Left colon (tissue), 2 donors: ENCODE measurements at places on chromosomes 3 and 15. TPM values are rescaled to one million over a fixed set of nuclear protein-coding genes. Genes with fewer than 3 reads are reported as not detected.

FYCO1 gene
- 23.5 TPM for total RNA-seq

- no peak for DNase-seq
Measured at GRCh38 chr15:25470230-25470629, 31.4 kb upstream of the UBE3A start.

PLSCR2 gene
- total RNA-seq = 0.70 TPM

GRCh38 chr15:96687388-96688107, 357.0 kb downstream of the NR2F2 start:
- DNase-seq = no peak

GRCh38 chr3:195123281-195123691, 147.7 kb downstream of the XXYLT1 start:
- no peak for DNase-seq

PPM1L gene
- 16.9 TPM for total RNA-seq

- DNase-seq = no peak
Measured at GRCh38 chr3:178525251-178525650, 11.0 kb upstream of the KCNMB2 start.

DNA sequence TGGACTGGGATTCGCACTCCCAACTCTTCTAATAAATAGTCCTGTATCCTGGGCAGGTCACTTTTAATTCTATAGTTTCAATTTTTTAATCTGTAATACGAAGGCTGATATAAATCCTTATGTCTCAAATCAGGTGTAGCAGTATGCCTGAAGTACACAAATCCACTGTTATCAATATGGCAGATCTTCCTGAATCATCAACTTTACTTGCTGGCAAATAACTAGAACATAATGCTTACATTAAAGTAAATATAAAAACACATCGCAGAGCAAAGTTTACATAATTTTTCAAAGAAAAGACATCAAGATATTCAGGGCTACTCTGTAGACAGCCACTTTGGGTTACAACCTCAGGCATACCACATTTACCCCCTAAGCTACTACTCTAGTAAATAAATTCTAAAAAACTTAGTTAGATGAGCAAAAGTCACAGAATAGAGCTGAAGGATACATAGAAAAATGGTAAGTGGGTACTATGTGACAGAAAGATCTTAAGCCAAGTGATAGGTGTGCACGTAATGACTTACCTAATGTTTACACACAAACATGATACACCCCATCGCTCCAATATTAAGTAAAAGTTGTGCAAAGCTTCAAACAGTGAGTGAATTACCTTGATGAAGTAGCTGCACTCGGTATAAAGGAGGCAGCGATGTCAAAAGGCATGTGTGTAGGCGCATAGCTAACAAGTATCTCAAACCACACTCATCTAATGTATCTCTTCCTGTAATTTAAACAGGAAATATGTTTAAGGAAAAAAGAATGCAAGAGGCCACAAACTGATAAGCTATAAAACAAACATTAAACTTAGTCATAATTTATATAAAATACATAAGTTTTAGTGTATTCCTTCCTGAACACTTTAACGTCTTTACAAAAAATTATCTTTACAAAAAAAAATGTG, 127.9 kb downstream of the DMXL2 start:
- DNase-seq = no peak

GRCh38 chr15:99143242-99143641, 38.4 kb downstream of the SYNM start:
- DNase-seq = no peak

DNA sequence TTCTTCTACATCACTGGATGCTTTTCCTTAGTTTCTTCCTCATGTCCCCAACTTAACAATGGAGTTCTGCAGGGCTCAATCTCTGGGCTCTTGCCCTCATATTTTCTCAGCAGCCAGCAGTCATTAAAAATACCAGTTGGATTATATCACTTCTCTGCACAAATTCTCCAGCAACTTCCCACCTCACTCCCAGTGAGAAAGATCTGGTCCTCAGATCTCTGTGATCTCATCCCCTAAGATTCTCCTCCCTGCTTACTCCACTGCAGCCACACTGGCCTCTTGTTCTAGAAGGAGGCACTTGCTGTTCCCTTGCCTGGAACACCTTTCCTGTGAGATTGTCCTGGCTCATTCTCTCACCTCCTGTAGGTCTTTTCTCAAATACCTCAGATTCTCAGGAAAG, 6.1 kb downstream of the ERICH6 start:
- no peak for DNase-seq

HTR3E gene
- total RNA-seq = 0.70 TPM

RNU5B-1 gene
- not detected for total RNA-seq

DNA sequence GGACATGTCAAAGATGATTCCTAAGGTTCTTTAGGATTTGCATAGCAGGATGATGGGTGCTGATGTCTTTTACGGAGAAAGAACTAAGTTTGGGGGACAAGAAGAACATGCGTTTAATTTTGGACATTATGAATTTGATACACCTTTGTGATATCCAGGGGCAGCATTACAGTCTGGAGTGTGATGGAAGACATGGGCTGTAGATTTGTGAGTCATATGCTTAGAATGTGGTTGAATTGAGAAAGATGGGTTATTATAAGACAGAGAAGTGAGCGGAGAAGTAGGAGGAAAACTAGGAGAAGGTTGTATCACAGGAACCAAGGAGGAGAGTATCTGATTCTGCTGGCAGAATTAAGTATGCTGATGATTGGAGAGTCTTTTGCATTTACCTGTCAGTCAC, 20.6 kb downstream of the NEO1 start:
- no peak for DNase-seq

FSTL1 gene
- total RNA-seq = 61.7 TPM

LMOD3 gene
- total RNA-seq = 0.17 TPM

GRCh38 chr3:102148598-102149337, 286.0 kb upstream of the ZPLD1 start:
- DNase-seq = no peak

- no peak for DNase-seq
Measured at GRCh38 chr3:38229036-38229435, 36.6 kb upstream of the SLC22A13 start.

DNA sequence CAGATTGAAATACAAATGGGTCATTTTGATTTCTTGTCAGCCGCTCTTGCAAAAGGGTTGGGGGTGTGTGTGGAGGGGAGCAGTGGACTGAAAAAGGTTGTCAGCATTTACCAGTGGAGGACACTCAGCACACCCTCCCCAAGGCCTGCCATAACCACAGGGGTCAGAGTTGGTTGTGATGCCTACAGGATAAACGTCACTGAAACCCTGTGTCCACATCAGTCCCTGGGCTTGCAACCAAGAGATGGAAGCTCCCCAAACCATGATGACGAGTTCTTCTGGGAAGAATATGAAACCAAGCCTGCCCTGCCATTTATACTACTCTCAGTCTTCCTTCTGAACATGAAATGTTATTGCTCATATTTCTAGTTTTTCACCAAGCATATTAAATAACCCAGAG, 54.0 kb upstream of the UMPS start:
- no peak for DNase-seq

GRCh38 chr3:32154205-32154579, 47.8 kb downstream of the GPD1L start:
- DNase-seq = no peak

GRCh38 chr15:95565690-95566089, 764.8 kb upstream of the NR2F2 start:
- DNase-seq = no peak

GRCh38 chr3:51283421-51283820, 101.7 kb upstream of the MANF start:
- DNase-seq = no peak

DNA sequence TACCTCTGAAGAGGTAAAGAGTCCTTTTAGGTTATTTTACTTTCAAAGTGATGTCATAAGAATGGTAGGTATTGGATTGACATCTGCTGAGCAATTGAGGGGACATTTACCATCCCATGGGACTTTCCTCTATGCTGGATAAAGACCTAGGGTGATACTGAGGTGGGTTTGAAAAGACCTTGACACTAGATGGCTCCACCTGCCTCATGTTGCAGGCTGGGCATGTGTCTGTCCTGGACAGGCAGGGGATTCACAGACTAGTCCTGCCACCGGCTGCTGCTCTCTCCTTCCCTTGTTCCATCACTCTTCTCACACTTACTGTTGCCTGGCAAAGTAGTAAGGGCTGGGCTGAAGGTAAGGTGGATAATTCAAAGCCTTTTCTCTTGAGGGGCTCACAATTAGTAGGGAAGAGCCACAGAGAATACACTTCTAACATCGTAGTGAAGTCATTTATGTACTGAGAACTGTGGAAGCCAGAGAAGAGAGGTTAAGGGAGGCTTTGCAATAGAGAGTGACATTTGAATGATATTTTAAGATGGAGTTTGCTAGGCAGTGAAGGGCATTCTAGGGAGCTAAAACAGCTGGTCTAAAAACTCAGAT, 27.7 kb downstream of the TRAK1 start:
- no peak for DNase-seq

- DNase-seq = no peak
Measured at GRCh38 chr3:8253201-8253600, 248.4 kb upstream of the LMCD1 start.

C2CD4A gene
- 1.1 TPM for total RNA-seq

GAP43 gene
- 2.1 TPM for total RNA-seq

DNA sequence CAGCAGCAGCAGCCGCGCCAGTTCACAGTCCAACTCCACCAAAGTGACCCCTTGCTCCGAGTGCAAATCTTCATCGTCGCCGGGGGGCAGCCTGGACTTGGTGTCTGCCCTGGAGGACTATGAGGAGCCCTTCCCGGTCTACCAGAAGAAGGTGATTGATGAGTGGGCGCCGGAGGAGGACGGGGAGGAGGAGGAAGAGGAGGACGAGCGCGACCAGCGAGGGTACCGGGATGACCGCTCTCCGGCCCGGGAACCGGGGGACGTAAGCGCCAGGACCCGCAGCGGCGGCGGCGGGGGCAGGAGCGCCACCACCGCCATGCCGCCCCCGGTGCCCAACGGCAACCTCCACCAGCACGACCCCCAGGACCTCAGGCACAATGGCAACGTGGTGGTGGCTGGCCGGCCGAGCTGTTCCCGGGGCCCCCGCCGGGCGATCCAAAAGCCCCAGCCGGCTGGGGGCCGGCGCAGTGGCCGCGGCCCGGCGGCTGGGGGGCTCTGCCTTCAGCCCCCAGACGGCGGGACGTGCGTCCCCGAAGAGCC, 224.1 kb upstream of the IL12A start:
- DNase-seq = peak; percentile 44

DNA sequence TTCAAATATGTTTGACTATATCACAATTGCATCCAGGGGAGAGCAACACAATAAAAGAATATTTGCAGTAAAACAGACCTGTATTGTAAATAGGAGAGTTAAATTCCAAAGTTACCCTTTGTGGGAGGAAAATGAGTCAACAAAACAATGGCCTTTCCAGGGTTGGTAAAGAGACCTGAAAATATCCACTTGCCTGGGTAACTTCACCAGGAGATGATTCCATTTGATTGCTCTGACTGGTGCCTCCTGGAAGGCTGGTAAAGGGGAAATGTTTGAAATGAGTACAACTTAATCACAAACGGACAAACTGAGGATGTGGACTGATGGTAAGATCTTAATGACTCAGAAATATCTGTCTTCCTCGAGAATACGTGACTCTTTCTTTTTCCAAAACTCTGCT, 43.6 kb upstream of the SRGAP3 start:
- DNase-seq = no peak

DNA sequence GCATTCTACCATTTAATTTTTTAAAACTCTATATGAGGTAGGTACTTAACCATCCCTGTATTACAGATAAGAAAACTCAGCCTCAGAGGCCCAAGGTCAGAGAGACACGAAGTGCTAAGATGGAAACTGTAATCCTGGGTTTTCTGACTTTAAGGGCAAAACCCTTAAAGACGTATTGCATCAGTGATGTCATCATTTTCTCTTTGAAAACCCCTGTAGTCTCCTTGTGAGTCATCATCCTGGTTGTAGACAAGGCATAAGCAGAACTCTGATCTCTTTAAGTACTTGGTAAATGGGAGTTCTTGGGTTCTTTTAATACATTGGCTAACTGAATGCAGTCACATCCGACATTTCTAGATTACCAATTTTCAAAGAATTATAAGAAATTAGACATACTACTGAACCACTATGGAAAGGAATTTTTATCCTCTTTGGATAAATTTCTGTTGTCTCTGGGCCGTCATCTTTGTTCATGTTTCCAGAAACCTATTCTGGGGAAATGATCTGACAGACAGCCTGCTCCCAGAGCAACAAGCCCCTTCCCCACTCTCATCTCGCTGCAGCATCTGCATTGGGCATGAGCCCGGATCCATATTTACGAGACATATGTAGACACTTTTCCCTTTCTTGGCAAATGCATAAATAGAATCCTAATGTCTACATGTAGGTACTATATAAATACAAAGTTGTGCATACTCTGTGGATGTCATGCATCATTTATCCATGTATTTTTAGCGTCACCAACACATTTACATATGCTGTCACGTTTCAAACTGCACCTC, 48.7 kb upstream of the MDFIC2 start:
- no peak for DNase-seq

KAT2B gene
- total RNA-seq = 28.8 TPM

- no peak for DNase-seq
Measured at GRCh38 chr3:193347521-193348501, 30.7 kb downstream of the ATP13A5 start.

- DNase-seq = peak; percentile 35
Measured at GRCh38 chr3:71208211-71209095, 375.1 kb downstream of the FOXP1 start.

DNA sequence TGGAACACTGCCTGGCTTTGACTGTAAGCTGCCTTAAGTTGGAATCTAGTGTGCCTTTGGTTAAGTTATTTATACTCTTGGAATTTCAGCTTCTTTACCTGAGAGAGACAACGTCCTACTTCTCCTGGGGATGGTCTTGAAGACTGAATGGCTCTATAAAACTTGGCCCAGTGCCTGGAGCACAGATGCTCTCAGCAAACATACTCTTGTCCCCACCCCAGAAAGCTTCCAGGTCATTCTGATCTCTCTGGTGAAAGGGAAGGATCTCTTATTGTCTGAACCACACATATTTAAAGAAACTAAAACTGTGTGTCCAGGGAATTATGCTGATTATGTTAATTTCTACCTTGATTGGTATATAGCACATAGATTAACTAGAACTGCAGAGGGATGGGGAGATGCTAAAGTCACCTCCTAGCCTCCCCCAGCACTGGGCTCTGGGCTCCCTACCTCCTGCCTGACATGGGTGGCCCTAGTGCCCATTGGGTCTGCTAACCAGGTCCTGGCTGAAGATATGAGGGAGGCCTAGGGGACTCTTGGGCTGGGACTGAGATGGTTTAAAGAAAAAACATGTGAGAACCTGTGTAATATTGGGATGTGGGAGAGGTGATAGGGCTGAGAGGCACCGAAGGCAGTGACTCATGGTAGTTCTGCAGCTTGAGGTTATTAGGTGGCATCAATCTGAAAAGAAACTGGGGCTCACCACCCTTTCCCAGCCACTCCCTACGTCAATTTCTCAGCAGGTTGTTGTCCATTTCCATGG, 171.0 kb downstream of the RPLP1 start:
- DNase-seq = no peak

GRCh38 chr15:49675041-49675440, 54.2 kb downstream of the DTWD1 start:
- DNase-seq = no peak

- no peak for DNase-seq
Measured at GRCh38 chr3:152516216-152516615, 247.5 kb downstream of the MBNL1 start.

CCR8 gene
- total RNA-seq = not detected

OR5K2 gene
- not detected for total RNA-seq

GRCh38 chr15:69551391-69552056, 98.9 kb downstream of the RPLP1 start:
- no peak for DNase-seq

- peak; percentile 86 for DNase-seq
Measured at GRCh38 chr15:74808078-74808839, 4.4 kb upstream of the LMAN1L start.
